ENCODE measurements at places on chromosomes 3 and 15. TPM values are rescaled to one million over a fixed set of nuclear protein-coding genes. Genes with fewer than 3 reads are reported as not detected.

GRCh38 chr3:11379824-11380701, 107.9 kb downstream of the ATG7 start:
- H3K27ac ChIP-seq, result no peak overlapping the region
- peaks cover 12% of the 10 kb centered on the region for H3K4me1 ChIP-seq
- H3K36me3 ChIP-seq, result no peaks in the 10 kb centered on the region

DNA sequence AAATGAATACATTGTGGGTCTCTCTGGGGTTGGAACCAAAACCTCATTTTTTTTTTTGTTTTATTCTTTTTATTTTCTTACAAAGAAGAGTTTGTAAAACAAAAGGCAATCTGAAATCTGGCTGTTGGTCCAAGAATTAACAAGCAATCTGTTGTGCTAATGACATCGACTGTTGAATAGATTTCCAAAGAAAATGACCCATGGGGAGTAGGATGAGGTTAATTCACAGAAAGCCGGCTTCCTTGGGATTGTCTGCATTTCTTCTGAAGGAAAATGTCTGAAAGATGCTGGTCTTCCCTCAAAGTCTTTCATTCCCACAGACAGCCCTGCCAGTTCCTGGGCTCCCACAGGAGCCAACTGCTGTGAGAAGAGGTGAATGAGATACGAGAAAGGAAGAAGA, 92.9 kb downstream of the LRRC3B start:
- H3K4me3 ChIP-seq, result no peak overlapping the region
- H3K36me3 ChIP-seq, result no peaks in the 10 kb centered on the region
- DNase-seq, result no peak
- H3K27ac ChIP-seq, result no peak overlapping the region

- no peak for DNase-seq
- no peak overlapping the region for H3K27ac ChIP-seq
- no peaks in the 10 kb centered on the region for H3K36me3 ChIP-seq
- no peaks in the 10 kb centered on the region for H3K27me3 ChIP-seq
- no peak overlapping the region for H3K4me3 ChIP-seq
Measured at GRCh38 chr3:48107227-48107626, 81.0 kb downstream of the CDC25A start.

- H3K4me1 ChIP-seq, result no peaks in the 10 kb centered on the region
- peak; percentile 76 for DNase-seq
- H3K36me3 ChIP-seq, result no peaks in the 10 kb centered on the region
- peak overlapping the region; percentile 89 for H3K27ac ChIP-seq
Measured at GRCh38 chr3:193744822-193745684, 152.0 kb downstream of the OPA1 start.

- H3K4me1 ChIP-seq, result peaks cover 11% of the 10 kb centered on the region
- H3K27me3 ChIP-seq, result no peaks in the 10 kb centered on the region
- H3K27ac ChIP-seq, result no peak overlapping the region
- H3K36me3 ChIP-seq, result no peaks in the 10 kb centered on the region
- DNase-seq, result no peak
Measured at GRCh38 chr15:44011238-44011854, 183.7 kb downstream of the FRMD5 start.

DNA sequence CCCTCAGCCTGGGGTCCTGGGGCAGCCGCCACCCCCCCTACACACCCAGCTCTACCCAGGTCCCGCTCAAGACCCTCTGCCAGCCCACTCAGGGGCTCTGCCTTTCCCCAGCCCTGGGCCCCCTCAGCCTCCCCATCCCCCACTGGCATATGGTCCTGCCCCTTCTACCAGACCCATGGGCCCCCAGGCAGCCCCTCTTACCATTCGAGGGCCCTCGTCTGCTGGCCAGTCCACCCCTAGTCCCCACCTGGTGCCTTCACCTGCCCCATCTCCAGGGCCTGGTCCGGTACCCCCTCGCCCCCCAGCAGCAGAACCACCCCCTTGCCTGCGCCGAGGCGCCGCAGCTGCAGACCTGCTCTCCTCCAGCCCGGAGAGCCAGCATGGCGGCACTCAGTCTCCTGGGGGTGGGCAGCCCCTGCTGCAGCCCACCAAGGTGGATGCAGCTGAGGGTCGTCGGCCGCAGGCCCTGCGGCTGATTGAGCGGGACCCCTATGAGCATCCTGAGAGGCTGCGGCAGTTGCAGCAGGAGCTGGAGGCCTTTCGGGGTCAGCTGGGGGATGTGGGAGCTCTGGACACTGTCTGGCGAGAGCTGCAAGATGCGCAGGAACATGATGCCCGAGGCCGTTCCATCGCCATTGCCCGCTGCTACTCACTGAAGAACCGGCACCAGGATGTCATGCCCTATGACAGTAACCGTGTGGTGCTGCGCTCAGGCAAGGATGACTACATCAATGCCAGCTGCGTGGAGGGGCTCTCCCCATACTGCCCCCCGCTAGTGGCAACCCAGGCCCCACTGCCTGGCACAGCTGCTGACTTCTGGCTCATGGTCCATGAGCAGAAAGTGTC, 30.2 kb downstream of the PTPN23 start:
- H3K4me3 ChIP-seq, result no peak overlapping the region
- peak; percentile 81 for DNase-seq
- peaks cover 83% of the 10 kb centered on the region for H3K36me3 ChIP-seq

GRCh38 chr3:184358921-184359350, 2.5 kb downstream of the CLCN2 start:
- H3K27me3 ChIP-seq, result no peaks in the 10 kb centered on the region
- H3K36me3 ChIP-seq, result no peaks in the 10 kb centered on the region

- peak overlapping the region; percentile 68 for H3K27ac ChIP-seq
- H3K4me3 ChIP-seq, result no peak overlapping the region
- no peaks in the 10 kb centered on the region for H3K36me3 ChIP-seq
- peaks cover 17% of the 10 kb centered on the region for H3K4me1 ChIP-seq
- no peaks in the 10 kb centered on the region for H3K27me3 ChIP-seq
Measured at GRCh38 chr15:63094495-63094931, 27.1 kb upstream of the LACTB start.

GRCh38 chr3:12440927-12441714, 43.2 kb upstream of the TSEN2 start:
- H3K27ac ChIP-seq, result no peak overlapping the region
- H3K36me3 ChIP-seq, result no peaks in the 10 kb centered on the region
- no peaks in the 10 kb centered on the region for H3K27me3 ChIP-seq
- peaks cover 28% of the 10 kb centered on the region for H3K4me1 ChIP-seq

DNA sequence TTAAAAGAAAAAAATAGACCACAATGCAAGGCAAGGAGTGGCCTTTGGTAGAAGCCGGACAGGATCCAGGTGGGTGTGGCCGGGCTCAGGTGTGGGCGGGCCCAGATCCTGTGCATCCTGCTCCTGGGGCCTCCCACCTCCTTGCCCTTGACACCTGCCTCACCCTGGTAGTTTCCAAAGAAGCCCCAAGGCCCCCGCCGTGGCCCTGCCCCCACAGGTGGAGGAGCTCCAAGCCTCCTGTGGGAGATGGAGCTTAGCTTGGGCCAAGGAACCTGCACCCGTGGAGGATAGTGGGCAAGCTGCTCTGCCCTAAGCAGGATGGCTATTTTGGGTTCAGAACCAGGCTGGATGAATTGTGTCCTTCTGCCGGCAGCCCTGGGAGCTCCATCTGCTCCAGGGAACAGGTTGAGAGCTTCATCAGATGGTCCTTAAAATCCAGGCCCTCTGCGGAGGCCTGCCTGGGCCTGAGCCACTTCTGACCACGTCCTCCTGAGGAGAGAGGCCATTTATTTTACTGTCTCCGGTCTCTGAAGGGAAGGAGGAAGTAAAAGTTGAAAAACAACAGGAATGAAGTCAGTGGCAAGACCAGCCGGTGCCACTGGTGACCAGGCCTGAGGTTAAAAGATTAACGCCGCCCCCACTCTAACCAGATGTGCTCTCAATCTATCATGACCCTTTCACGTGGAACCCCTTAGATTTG, 53.9 kb upstream of the KLF13 start:
- no peaks in the 10 kb centered on the region for H3K36me3 ChIP-seq
- peak; percentile 9 for DNase-seq
- H3K27me3 ChIP-seq, result no peaks in the 10 kb centered on the region
- H3K4me1 ChIP-seq, result no peaks in the 10 kb centered on the region
- no peak overlapping the region for H3K27ac ChIP-seq

- no peaks in the 10 kb centered on the region for H3K4me1 ChIP-seq
- no peak overlapping the region for H3K4me3 ChIP-seq
- H3K27me3 ChIP-seq, result no peaks in the 10 kb centered on the region
- H3K27ac ChIP-seq, result no peak overlapping the region
- H3K36me3 ChIP-seq, result no peaks in the 10 kb centered on the region
Measured at GRCh38 chr3:156643729-156644389, 30.5 kb upstream of the TIPARP start.

- no peaks in the 10 kb centered on the region for H3K36me3 ChIP-seq
- H3K27me3 ChIP-seq, result no peaks in the 10 kb centered on the region
- no peak for DNase-seq
- peaks cover 3% of the 10 kb centered on the region for H3K4me1 ChIP-seq
- H3K27ac ChIP-seq, result no peak overlapping the region
Measured at GRCh38 chr15:67501836-67502461, 19.0 kb upstream of the C15orf61 start.

DNA sequence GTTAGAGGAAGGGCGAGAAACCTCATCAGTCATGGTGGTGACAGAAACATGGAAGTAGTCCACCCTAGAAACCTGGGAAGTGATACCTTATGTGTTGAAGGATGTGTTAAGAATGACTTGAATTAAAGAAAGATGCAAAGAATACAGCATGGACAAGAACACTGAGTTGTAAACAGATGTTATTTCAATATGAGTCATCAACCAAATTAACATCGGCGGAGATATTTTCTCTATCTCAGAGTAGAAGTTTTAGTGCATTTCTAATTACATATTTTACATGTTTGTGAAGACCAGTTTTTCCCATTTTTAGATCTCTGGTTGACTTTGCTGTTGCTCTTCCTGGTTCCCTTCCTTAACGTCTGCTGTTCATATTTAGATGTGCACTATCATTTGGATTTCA, 268.8 kb upstream of the TBL1XR1 start:
- no peak for DNase-seq
- H3K4me1 ChIP-seq, result no peaks in the 10 kb centered on the region
- H3K27me3 ChIP-seq, result no peaks in the 10 kb centered on the region
- no peaks in the 10 kb centered on the region for H3K36me3 ChIP-seq
- no peak overlapping the region for H3K4me3 ChIP-seq
- no peak overlapping the region for H3K27ac ChIP-seq

DNA sequence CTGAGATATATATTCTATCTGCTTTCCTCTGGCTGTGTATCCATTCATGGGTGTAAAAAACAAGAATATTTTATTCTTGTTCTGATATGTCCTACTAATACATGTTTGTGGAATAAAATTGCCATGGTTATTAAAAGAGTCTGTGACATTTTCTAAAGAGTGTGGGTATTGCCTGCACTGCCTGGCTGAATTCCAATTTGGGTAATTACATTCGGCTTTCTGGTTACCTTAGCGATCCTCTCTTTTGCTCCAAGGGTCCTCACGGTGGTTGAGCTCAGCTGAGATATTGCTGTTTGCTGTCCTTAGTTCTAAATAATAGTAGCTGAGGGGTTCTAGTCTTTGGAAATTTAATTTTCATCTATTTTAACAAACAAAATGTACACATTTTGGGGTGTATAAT, 301.4 kb upstream of the DNAJC19 start:
- no peaks in the 10 kb centered on the region for H3K27me3 ChIP-seq
- DNase-seq, result no peak
- H3K4me1 ChIP-seq, result no peaks in the 10 kb centered on the region
- no peak overlapping the region for H3K4me3 ChIP-seq

- H3K27ac ChIP-seq, result no peak overlapping the region
- H3K27me3 ChIP-seq, result no peaks in the 10 kb centered on the region
- H3K4me1 ChIP-seq, result no peaks in the 10 kb centered on the region
- DNase-seq, result no peak
Measured at GRCh38 chr3:15728766-15729165, 69.0 kb downstream of the ANKRD28 start.

GRCh38 chr3:168714609-168715240, 619.0 kb upstream of the GOLIM4 start:
- no peak overlapping the region for H3K27ac ChIP-seq
- H3K4me1 ChIP-seq, result no peaks in the 10 kb centered on the region
- no peak overlapping the region for H3K4me3 ChIP-seq
- no peak for DNase-seq

- no peak overlapping the region for H3K4me3 ChIP-seq
- no peak for DNase-seq
- H3K27ac ChIP-seq, result no peak overlapping the region
Measured at GRCh38 chr3:144437989-144438388, 466.4 kb downstream of the DIPK2A start.

DNA sequence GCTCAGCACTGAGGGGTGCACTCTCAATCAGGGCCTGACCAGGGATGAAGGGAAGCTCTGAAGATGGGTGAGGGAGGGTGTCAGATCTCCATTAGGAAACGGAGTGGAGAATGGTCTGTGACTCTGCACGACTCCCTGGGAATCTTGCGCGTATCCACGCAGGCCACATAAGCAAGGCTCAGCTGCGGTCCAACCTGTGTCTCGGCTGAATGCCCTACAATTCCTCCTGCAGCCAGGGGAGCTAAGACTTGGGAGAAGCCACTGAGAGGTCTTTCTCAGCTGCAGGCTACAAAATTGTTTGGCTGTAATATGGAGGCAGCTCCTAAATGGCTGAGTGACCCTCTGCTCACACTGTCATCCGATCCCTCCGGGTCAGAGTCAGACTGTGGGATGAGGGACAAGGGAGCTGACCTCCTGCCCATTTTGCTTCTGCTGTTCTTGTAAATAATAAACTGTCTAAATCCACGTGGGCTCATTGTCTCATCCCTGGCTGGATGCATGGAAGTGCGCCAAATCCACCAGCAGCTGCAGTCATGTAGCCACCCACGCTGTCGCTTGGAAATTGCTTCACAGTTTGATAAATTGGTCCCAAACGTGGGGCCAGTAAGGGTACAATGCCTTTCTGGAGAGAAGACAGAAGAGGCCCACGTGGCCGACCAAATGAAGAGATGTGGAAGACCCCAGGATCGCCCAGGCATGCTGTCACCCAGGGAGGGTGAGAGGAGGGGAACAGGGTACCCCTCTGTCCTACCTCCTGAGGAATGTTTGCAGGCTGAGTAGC, 30.5 kb downstream of the ALS2CL start:
- no peaks in the 10 kb centered on the region for H3K36me3 ChIP-seq
- H3K27me3 ChIP-seq, result no peaks in the 10 kb centered on the region
- H3K4me1 ChIP-seq, result peaks cover 72% of the 10 kb centered on the region
- H3K27ac ChIP-seq, result no peak overlapping the region
- DNase-seq, result peak; percentile 27

ZNF770 gene
- polyA plus RNA-seq, result 3.8 TPM

ZIC4 gene
- 2.0 TPM for polyA plus RNA-seq

SPINK8 gene
- polyA plus RNA-seq, result not detected

TM4SF18 gene
- polyA plus RNA-seq, result 0.32 TPM

DUOXA1 gene
- 0.02 TPM for polyA plus RNA-seq

SGO1 gene
- 2.2 TPM for polyA plus RNA-seq

SERPINI1 gene
- polyA plus RNA-seq, result 1.9 TPM

POLR2H gene
- polyA plus RNA-seq, result 206 TPM

GUCA1C gene
- polyA plus RNA-seq, result not detected

TMIE gene
- polyA plus RNA-seq, result 0.03 TPM
